Stimulated activated CD8-positive, alpha-beta memory T cell treated with anti-CD3 and anti-CD28 coated beads, Interleukin-15, amount 100 ng/mL, for 24 hours (primary cell): ENCODE measurements at places on chromosomes 13 and 19.

DNA sequence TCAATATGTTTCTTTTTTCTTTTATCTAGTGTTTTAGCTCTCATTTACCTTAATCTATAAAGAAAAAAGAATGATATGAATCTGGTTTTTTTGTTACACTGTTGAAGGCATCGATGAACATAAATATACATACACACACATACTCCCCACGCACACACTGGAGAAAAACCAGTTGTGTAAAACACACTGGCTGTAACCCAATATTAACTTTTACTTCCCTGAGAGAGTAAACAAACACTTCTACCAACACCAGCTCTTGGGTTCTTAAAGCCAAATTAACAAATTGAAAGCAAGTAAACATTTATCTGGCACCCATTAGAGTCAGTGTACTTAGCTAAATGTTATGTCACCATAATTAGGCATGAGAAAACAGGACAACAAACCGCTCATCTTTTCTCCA lies 145.7 kb downstream of the ABCC4 start:
- no peak for DNase-seq

GRCh38 chr13:29849071-29849631 lies 1.3 kb downstream of the UBL3 start:
- DNase-seq: no peak

DNA sequence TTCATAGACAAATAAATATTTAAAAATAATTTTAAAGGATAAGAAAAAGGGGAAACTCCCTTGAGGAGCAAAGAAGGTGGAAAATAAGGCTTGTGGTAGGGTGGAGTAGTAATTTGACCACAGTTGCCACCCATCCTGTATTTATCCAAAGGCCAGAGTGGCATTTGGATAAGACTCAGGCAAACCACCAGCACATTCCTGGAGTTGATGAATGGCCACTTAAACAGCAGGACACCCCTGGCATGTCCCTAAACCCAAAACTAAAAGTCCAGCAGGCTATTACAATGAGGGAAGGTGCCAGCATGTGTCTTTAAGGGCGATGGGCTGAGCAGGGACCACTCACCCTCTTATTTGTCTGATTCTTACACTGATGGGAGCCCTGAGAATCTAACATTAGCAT lies 9.8 kb upstream of the FRY start:
- DNase-seq: no peak

- peak; percentile 64 for DNase-seq
Observed at GRCh38 chr19:35903550-35904179, 1.3 kb downstream of the HCST start.

DNA sequence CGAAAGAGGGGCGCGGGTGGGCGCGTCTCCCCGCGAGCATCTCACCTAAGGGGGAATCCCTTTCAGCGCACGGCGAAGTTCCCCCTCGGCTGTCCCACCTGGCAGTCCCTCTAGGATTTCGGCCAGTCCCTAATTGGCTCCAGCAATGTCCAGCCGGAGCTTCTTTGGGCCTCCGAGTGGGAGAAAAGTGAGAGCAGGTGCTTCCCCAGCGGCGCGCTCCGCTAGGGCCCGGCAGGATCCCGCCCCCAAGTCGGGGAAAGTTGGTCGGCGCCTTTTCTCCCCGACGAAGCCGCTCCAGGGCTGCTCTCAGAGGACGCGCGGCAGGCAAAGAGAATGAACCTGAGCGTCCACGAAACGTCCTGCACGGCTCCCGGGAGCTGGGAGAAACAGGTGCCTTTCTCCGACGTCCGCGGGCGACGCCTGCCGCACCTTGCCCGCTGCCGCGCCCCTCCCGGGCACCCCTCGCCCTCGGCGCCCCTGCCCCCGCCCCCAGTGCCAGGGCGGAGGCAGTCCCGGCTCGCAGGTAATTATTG lies 366 bp upstream of the KL start:
- DNase-seq: no peak

- DNase-seq: no peak
Observed at GRCh38 chr13:39350461-39350881, 252.5 kb downstream of the LHFPL6 start.

DNA sequence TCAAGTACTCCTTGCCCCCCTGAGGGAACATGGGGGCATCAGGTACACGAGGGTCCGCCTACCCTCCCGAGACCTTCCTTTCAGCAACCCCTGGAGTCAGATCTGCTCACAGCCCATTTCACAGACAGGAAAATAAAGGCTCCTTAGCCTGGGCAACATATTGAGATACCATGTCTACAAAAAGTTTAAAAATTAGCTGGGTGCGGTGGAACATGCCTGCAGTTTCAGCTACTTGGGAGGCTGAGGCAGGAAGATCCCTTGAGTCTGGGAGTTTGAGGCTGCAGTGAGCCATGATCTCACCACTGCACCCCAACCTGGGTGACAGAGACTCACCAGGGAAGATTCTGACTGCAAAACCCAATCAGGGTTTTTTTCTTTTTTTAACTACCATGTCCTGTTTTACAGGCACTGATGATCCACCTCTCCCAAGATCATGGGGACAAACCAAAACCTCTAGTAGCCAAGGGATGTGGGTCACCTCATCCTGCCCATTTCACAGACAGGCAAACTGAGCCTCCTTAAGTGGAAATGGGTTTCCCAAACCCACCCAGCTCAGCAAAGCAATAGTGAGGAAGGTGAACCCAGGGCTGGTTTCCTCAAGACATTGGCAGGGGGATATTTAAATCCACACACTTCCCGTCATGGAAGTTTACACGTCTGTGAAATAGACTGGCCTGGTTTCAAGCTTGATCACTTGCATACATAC lies 6.4 kb upstream of the CDKN2D start:
- no peak for DNase-seq
